ENCODE measurements at places on chromosomes 6 and 20.

- DNase-seq: no peak
Observed at GRCh38 chr6:88494401-88495140, 328.4 kb upstream of the CNR1 start.

DNA sequence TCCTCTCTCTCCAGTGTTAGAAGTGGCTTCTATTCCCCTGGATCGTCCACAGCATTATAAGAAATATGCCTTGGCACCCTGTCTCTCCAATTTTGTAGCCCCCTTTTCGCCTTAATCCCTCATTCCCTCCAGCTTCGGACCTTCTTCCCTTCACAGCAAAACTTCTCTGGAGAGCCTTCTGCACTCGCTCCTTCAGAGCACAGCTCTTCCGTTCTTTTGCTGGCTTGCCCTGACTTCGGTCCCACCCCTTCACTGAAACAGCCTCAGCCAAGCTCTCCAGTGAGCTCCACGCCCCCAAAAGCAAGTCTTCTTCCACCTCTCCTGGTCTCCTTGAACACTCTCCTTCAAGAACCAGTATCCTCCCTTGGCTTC is 134.7 kb upstream of the RNF24 start:
- no peak for DNase-seq

DNA sequence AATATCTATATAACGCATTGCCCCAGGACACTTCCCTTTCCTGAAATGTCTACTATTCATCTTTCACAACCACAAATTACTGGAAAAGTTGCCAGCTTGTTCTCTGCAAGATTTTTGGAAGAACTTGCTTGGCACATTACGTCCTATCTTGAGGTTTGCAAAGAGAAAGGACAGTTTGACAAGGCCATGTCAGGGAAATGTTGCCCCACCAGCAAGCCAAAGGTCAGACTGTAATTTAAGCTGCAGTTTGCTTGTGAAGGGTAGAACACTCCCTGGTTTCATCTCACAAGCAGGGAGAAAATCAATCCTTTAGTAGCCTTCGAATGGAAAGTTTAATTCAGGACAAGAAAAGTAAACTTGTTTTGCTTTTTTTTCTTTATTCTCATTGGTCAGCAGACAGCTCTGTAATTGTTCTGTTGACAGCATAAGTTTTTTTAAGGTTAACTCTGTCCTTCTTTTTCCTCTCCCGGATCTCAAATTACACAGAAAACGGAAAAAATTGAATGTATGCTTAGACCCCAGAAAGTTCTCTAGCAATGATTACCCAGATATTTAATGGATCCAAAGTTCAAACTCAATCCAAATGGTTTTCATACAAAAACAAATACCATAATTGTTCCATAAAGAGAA is 541.8 kb upstream of the NRSN1 start:
- DNase-seq: no peak

GRCh38 chr6:147834084-147834776 is 325.7 kb downstream of the SAMD5 start:
- DNase-seq: no peak

DNA sequence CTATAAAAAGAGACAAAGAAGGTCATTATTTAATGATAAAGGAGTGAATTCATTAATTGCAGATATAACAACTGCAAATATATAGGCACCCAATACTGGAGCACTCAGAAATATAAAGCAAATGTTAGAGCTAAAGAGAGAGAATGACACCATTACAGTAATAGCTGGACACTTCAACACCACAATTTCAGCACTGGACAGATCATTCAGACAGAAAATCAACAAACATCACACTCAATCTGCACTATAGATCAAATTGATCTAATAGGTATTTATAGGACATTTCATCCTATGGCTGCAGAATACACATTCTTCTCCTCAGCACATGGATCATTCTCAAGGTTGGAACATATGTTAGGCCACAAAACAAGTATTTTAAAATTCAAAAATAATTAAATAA is 72.7 kb downstream of the MAP7 start:
- DNase-seq: no peak

GRCh38 chr6:159303159-159303558 is 134.0 kb downstream of the FNDC1 start:
- DNase-seq: no peak

- no peak for DNase-seq
Observed at GRCh38 chr6:75691012-75691411, 58.0 kb upstream of the MYO6 start.

DNA sequence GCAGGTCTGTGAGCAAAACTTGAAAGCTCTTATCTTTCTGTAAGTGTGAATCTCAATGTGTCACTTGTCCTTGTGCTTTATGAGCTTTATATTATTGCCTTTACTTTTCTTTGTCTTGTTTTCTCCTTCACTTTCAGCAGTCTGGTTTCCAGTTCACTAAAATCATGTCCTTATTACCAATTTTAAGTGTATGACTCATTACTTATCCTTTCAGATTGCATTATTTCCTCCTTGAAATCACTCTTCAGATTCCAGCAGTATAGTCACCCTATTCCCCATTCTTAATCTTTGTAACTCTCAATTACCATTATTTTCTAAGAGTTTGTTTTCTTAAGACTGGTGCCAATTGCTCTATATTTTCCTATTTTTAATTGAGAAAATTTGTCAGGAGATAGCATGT is 117.4 kb upstream of the GRIK2 start:
- DNase-seq: no peak

DNA sequence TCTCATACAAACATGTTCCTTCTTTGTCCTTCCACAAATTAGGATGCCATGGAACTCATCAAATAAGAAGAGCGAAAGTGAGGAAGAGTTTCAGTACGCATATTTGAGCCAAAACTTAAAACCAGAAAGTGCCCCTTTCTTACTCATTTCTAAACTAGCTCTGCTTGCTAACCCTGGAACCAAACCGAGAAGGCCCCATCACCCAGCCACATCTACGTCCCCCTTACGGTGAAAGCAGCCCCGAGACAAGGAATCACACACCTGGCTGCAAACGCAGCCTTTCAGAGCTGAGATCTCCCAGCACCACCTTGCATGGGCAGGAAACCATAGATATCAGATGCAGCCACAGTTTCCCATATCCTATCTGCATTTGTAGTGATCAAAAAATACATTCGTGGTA is 28.5 kb downstream of the TRERF1 start:
- no peak for DNase-seq

GRCh38 chr6:27672113-27672799 is 199.4 kb upstream of the ZNF184 start:
- DNase-seq: no peak

GRCh38 chr20:46169245-46170171 is 51.4 kb downstream of the CD40 start:
- DNase-seq: no peak

All from activated CD4-positive, CD25-positive, alpha-beta regulatory T cell (primary cell).